NCI-H1417 treated with DMSO at 0.1 percent for 48 hours (cell line): ENCODE measurements at places on chromosomes 13 and 19.

DNA sequence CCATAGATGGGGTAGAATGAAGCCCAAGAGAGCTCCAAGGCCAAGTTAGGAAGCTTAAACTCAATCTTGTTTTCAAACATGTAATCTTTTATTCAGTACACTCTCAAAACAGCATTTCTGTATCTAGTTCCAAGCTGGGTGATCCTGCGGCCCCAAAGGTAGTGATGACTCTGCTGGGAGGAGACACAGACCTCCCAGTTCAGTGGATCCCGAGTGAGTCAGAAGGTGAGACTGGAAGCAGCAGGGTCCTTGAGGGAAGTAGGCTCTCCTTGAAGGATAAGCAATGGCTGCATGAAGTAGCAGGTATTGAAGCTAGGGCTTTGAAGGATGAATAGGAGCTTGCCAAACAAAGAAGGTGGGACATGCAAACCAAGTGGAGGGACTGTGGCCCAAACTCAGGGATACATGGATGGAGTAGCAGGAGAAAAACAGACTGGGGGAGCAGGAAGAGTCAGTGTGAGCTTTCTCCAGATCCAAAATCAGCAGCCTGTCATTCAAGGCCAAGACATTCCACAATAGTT lies 9.6 kb downstream of the TINCR start:
- no peak for DNase-seq

GRCh38 chr19:49820125-49820524 lies 2.0 kb downstream of the MED25 start:
- DNase-seq: no peak

- no peak for DNase-seq
Measured at GRCh38 chr13:45269204-45269603, 68.4 kb upstream of the KCTD4 start.

GRCh38 chr13:99465454-99465853 lies 35.8 kb upstream of the TM9SF2 start:
- peak; percentile 62 for DNase-seq

GRCh38 chr13:25915840-25916518 lies 135.8 kb downstream of the SHISA2 start:
- DNase-seq: no peak

DNA sequence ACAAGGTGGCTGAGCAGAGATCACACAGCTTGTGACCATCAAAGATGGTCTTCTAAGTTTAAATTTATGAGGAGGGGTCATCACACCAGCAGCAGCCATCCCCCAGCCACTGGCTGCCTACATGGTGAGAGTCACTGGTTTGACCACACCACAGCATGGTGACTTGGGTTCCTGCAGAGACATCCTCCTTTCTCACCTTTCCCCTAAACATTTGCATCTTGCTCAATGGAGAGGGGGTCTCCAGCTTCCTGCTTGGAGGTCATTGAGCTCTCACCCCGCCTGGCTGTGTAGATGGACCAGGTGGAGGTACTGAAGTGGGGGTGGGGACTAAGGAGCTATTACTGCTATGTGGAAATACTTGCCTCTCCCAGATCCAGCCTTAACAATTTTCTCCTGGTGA lies 247.6 kb upstream of the ARGLU1 start:
- no peak for DNase-seq

DNA sequence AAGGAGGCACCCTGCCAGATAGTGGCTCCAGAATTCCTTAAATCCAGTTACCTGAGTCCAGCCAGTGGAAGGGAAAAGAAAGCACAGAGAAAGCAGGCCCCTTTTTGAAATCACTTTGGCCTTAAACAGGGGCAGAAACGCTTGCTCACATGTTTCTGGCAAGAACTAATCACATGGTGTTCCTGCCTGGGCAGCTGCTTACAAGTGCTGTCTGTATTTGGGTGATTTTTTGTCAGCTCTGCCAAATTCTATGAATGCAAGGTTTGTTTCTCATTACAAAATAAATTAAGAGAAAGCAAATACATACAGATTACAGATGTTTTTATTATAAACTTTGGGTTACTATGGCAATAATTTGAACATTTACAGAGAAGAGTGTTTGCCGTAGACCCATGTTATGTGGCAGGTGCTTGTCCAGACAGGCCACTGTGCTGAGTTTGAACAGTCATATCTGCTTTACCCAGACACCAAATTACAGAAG lies 1237.8 kb downstream of the SLITRK5 start:
- peak; percentile 27 for DNase-seq

DNA sequence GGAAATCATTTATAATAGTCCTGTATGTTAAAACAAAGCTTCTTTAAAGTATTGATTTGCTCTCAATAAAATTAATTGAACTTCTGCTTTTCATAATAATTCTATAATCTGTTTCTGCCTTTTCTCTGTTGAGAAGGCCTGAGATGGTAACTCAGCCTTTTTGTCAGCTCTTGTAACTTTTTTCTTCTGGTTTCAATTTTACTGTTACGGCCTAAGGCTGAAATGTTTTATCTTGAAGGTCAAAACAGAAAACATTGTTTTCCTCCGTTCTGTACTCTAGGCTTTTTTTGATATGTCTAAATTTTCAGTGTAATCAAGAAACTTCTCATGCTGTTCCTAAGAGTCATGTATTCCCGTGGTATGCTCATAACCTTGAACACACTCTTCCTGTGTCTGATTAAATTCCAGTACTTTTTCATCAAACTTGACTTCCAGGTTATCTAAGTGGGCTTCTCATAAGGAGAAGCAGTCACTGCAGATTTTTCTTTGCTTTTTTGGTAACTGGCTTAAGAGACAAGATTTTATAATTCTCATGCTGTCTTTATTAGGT lies 7.6 kb upstream of the NAXD start:
- no peak for DNase-seq

DNA sequence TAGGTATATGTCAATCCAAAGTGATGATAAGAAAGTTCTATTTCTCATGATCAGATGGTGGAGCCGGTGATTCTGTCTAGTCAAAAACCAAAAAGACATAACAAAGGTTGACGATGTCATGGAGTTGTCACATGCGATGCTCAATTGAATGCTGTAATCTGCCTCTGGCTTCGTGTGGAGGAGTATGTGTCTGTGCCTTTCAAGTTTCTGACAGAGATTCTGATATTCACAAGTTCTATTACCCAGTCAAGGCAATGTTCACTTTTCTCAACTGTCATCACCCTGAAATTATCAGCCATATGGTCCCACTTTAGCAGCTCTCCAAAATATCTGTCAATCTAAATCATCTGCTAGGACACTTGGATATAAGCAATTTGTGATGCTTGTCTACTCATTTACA lies 367.6 kb upstream of the PRR20A start:
- no peak for DNase-seq

- no peak for DNase-seq
Measured at GRCh38 chr13:46640843-46641242, 87.9 kb downstream of the LRCH1 start.

DNA sequence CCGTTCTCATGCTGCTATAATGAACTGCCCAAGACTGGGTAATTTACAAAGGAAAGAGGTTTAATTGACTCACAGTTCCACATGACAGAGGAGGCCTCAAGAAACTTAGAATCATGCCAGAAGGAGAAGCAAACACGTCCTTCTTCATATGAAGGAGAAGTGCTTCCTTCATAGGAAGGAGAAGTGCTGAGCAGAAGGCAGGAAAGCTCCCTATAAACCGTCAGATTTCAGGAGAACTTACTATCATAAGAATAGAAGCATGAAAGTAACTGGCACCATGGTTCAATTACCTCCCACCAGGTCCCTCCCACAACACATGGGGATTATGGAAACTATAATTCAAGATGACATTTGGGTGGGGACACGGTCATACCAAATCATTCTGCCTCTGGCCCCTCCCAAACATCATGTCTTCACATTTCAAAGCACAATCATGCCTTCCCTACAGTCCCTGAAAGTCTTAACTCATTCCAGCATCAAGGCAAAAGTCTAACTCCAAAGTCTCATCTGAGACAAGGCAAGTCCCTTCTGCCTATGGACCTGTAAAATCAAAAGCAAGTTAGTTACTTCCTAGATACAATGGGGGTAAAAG lies 10.6 kb downstream of the ACOD1 start:
- DNase-seq: no peak

- no peak for DNase-seq
Measured at GRCh38 chr19:1856698-1857603, 6.4 kb downstream of the KLF16 start.

DNA sequence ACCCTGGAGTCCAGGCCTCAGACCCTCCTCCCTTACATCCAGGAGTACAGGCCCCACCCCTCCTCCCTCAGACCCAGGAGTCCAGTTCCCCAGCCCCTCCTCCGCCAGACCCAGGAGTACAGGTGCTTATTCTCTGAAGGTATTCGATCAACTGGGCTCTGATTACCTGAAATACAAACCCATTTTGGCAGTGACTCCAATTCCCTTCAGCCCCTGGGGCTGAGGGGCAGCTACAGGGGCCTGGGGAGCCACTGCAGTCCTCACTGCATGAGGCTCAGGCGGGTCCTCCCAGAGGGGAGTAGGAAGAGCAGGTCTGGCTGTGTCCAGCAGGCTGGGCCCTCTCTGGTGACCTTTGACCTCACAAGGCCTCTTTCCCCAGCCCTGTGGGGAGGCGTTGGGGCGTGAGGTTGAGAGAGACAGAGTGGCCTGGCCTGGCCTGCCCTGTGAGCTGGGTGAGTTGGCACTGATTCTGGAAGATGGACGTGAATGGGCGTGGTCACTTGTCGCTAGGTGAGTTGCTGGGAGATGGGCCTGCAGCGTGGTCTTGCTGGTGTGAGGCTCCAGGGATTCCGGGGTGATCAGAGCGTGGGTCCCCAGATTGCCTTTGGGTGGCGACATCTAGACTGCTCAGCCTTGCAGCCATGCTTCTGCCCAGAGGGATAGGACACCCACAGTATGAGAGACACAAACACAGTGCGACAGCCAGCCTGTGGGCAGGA lies 3.1 kb downstream of the BCAT2 start:
- no peak for DNase-seq

GRCh38 chr19:15323496-15324235 lies 8.7 kb downstream of the BRD4 start:
- no peak for DNase-seq

- DNase-seq: no peak
Measured at GRCh38 chr19:13938301-13939064, at the start of gene PODNL1. Gene PODNL1, minus strand, starts transcription at chr19:13938417. Its CDS starts 236 bp downstream, at chr19:13938181.

- no peak for DNase-seq
Measured at GRCh38 chr13:104487006-104487405, 1420.8 kb upstream of the SLC10A2 start.

GRCh38 chr19:11853358-11853757 lies 4.8 kb downstream of the ZNF439 start:
- no peak for DNase-seq

GRCh38 chr13:99926014-99926731 lies 45.4 kb downstream of the ZIC5 start:
- DNase-seq: peak; percentile 87

DNA sequence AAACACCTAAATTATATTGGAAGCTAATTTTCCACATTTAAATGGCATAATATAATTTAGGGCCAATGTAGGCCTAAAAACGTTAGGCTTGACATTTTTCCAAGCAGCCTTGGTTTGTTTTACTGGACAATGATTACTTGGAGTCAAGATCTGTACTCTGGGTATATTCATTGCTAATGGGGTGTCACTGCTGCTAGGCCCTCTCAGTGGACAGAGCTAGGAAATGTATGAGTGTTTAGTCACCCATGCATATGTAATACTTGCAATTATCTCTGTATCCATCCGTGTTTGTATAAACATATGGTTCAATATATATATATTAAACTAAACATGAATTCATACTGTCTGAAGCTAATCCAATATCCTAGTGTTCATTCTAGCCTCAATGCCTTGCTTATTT lies 598.1 kb downstream of the DCT start:
- DNase-seq: no peak

DNA sequence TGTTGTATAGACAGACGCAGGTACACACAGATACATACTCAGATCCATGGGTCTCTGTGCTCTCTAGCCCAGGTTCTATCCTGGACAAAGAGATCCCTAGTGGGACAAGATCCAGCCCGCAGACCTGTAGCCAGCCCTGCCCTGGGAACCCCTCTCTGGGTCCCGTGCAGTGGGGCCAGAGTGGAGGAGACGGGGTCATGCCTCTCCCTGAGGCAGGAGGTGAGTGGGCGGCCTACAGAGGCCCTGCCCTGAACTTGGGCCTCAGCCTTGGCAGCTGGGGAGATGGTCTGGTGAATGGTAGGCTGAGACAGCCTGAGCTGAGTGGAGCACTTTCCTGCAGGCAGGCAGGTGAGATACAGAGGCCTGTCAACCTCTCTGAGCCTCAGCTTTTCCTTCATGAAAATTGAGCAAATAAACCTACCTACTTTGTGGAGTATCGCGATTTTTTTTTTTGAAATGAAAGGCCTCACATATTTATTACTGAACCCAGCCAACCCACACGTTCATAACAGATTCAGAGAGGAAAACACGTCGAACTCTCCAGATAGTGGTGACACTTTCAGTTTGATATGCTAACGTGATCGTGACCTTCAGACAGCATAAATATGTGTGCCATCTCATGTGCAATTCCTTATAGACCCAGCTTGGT lies 3.4 kb upstream of the JUND start:
- DNase-seq: no peak
